ENCODE measurements at places on chromosomes 7 and 10.

- DNase-seq, result no peak
Measured at GRCh38 chr10:109875828-109876821, 47.2 kb downstream of the XPNPEP1 start.

DNA sequence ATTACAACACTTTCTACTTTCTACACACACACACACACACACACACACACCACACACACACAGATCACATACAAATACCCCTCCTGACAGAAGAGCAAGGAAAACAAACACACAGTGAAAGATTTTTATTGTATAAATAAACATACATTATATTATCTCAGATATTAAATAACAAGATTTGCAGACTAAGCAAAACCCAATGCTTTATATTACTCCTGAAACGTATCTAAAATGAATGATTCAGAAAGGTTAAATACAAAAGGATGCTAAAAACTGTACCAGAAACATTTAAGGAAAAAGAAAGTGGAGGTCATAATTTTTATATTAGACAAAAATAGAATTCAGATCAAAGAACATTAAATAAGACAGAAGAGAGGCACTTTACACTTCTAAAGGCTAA lies 208.3 kb upstream of the NPSR1 start:
- DNase-seq, result no peak

DNA sequence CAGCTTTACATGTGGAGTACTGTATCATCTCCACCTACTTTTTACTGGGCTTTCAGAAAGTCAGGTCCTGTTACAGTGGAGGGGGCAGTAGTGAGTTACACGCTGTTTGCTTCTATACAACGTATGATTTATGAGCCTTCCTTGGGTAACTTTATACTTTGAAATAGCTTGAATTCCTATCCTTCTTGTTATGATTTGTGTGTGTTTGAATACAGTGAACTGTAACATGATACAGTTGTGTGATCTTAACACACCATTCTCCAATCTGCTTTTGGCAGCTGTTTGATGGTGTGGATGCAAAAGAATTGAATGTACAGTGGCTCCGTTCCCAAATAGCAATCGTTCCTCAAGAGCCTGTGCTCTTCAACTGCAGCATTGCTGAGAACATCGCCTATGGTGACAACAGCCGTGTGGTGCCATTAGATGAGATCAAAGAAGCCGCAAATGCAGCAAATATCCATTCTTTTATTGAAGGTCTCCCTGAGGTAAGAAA lies 41.7 kb downstream of the SP8 start:
- DNase-seq, result no peak

DNA sequence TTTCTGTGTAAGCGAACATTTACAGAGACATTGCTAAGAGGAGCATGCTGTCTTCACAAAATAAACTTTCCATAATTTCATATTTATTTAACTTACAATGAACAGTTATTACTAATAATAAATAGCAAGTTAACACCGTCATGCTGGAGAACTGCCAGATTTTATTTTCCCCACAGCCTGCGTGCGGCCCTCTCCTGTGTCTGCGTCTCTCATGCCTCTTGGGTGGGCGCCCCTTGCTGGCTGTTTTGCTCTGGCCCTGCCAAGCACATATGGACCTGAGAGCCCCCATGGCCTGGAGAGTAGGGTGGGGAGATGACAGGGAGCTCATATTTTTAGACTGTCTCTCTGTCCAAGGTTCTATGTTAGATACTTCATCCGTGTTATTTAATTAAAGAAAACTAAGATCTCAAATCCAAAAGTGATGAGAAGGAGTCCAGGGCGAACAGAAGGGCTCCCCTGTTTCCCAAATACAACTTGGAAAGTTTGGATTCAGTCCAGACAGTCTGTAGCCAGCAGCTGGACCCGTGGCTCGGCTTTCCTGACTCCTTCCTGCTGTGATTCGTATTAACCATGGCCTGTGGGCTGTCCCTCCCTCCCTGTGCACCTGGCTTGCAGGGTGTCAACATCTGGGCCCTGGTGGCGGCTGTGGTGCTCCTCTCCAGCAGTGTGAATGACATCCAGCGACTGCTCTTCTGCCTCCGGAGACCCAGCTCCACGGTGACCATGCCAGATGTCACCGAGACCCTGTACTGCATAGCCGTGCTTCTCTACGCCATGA lies 20.5 kb downstream of the FBH1 start:
- DNase-seq, result no peak

Measured in activated CD8-positive, alpha-beta memory T cell treated with anti-CD3 and anti-CD28 coated beads for 4 hours (primary cell).